Cerebellar nuclear complex (tissue), 1 donor: ENCODE measurements at places on chromosomes 16 and 17.

- DNase-seq, result no peak
These were observed 5.3 kb upstream of the CRK start for GRCh38 chr17:1461198-1461944.

- no peak for DNase-seq
These were observed 33.3 kb downstream of the GLG1 start for GRCh38 chr16:74573622-74574021.

DNA sequence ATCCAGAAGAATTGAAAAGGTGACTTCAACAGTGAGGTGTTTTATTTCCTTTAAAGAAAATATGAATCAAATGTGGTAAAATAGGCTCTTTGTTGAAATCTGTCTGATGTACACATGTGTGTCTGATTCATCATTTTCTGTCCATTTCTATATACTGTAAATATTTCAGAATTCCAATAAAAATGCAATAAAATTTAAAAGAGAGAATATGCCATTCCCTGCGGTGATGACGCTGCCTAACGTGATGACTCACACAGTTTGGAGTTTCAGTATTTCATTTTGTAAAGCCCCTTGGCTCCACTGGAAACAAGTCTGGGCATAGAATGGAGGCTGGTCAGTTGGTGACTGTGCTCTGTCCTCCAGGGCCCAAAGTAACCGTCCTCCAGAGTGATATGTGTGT is 482.5 kb upstream of the CDH5 start:
- DNase-seq, result no peak

DNA sequence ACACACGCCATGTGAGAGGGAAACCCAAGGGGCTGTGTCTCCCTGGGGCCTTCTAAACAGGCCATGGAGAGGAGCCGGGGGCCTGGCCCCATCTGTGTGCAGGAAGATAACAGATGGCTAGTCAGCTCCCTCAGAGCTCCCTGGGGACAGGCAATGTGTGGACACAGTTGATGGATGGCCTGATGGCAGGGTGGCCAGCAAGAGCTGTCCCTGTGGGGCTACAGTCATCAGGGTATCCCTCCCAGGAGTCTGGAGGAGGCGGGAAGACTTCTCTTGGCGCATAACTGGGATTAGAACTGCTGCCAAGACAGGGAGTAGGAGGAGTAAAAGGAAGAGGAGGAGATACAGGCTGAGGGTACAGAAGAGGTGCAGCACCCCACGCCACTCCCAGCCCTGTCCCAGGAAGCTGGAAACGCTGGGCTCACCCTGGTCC is 17.3 kb downstream of the MYO18A start:
- no peak for DNase-seq

DNA sequence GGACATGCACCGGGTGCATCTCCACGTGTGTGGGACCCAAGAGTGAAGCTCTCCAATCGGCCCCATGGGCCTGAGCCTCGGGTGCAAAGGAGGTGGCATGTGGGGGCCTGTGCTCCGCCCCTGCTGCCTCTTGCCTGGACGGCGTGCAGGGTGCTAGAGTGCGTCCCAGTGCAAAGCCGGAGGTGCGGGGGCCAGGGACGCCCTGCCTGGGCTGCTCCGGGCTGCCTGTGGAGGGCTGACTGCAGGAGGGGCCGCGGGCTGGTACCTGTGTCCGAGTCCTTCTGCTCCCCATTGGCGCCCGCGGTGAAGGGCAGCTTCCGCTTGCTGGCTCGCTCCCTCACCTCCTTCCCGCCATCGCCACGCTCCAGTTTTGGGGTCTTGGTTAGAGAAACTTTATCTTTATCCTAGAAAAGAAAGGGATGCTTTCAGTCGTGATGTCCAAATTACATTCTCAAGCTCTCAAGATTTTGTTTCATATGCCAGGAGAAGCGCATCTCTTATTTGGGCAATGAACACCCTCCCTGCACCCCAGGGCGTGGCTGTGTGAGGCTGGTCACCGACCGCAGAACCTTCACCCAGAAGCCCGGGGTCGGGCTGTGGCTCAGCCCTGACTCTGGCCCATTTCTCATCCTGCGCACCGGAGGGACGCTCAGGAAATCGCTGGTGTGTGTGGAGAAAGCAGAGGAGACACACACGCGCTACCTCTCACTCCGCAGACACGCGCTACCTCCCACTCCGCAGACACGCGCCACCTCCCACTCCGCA is 87.6 kb downstream of the ZNF778 start:
- DNase-seq, result no peak

- DNase-seq, result no peak
These were observed 2.9 kb upstream of the CPNE7 start for GRCh38 chr16:89572485-89573205.

DNA sequence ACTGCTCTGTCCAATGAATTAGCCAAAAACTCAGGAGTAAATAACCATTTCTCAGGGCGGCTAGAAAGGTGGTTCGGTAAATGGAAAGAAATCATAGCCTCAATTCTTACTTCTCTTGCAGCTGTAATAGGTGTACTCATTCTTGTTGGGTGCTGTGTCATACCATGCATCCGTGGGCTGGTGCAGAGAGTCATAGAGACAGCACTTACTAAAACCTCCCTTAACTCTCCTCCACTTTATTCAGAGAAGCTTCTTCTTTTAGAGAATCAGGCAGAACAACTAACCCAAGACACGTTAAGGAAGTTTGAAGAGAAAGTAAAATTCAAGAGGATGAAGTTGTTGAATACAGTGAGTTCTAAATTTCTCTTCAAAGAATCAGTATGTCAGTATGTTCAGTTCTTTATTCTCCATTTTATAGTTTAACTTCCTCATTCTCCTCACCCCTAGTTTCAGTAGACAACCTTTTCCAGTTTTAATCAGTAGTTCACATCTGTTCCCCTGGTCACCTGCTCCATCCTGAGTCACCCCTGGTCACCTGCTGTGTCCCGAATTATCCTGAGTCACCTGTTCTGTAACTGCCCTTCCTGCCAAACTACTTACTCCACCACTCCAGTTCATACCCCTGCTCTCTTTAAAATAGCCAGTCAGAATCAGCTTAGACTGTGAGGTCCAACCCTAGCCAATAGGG is 85.9 kb downstream of the EMP2 start:
- no peak for DNase-seq

GRCh38 chr16:67190041-67190440 is at the start of gene EXOC3L1:
Gene EXOC3L1 (minus strand): TSS chr16:67190136. CDS start chr16:67189676, 460 bp downstream.
- no peak for DNase-seq

DNA sequence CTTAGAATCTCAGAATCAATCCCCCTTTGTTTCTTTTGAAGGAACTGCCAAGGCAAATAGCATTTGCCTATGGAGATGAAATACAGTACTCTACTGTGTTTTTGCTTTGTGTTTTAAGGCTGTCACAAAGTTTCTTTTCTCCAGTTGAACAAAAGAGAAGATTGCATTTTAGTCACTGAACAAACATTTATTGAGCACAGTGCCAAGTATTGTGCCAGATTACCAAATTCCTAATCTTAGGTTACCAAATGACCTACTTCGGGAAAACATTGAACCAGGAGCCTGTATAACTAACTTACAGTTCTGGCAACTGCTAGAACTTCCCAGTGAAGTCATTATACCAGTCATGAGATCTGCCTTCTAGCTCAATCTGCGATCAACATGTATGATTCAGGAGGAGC is 3.0 kb upstream of the UBB start:
- no peak for DNase-seq

GRCh38 chr16:2154533-2155090 is 970 bp upstream of the TRAF7 start:
- no peak for DNase-seq

- DNase-seq, result no peak
These were observed 65.8 kb upstream of the SMIM36 start for GRCh38 chr17:55576996-55577586.

- no peak for DNase-seq
These were observed 19.8 kb upstream of the CMIP start for GRCh38 chr16:81424771-81425170.

DNA sequence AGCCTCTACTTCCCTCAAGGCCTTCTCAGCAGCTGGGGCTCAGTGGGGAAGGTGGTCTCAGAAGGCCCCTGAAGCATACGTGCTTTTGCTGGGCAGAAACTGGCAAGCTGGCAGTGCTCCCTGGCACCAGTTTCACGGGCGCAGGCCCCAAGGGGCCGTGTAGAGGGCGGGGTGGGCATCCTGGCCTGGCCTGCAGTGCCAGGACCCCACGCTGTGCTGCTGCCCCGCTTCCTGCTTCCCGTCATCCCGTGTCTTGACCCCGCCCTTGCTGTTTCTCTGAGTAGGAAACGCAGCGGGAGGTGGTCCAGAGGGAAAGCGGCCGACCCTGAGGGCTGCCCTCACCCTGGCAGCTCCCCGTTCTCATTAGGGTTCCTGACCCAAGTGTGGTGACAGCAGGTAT is 6.8 kb downstream of the CDK5R1 start:
- no peak for DNase-seq

GRCh38 chr17:45277992-45278391 is 16.1 kb upstream of the SPATA32 start:
- DNase-seq, result no peak

- no peak for DNase-seq
These were observed 224.3 kb downstream of the MSI2 start for GRCh38 chr17:57480438-57481196.

DNA sequence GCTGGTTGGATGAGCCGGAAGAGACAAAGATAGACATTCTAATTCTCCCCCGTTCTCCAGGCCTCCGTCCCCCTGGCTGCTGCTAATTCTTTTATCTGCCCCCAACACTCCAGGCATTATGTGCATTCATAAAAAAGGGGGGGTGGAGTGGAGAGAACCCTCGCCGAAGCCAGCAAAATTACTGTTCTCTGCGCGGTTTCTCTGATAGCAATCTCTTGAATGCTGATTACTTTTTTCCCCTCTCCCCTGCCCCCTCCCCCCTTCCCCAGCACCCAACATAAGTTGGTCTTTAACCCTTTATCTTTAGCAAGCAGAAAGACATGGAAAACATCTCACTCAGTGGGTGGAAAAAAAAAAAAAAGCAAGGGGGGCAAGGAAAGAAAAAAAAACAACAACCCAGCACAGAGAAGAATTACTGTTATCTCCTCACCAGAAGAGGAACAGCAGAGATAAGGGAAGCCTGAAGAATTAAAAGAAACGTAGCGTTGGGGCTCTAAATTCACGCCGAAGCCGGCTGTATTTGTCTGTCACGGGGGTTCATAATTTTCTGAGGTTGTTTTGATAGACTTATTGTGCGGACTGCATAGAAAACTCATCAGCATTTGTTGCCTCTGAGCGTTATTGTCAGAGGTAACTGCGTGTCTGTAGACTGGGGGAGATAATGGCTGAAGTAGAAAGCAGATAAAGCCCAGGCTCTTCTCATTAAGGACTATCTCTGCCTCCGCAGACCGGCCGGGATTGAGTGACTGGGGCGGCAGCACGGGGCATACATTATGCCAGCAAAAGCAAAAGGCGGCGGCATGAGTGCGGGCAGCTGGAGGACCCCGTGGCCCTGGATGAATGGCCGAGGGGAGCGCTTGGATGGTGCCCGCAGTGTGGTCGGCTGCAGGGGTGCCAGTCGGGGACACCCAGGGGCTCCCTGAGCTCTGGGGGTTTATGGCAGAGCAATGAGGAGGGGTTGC is 126.9 kb downstream of the MRM1 start:
- no peak for DNase-seq
